ENCODE measurements at places on chromosomes 11 and 22. TPM values are rescaled to one million over a fixed set of nuclear protein-coding genes. Genes with fewer than 3 reads are reported as not detected.

DNA sequence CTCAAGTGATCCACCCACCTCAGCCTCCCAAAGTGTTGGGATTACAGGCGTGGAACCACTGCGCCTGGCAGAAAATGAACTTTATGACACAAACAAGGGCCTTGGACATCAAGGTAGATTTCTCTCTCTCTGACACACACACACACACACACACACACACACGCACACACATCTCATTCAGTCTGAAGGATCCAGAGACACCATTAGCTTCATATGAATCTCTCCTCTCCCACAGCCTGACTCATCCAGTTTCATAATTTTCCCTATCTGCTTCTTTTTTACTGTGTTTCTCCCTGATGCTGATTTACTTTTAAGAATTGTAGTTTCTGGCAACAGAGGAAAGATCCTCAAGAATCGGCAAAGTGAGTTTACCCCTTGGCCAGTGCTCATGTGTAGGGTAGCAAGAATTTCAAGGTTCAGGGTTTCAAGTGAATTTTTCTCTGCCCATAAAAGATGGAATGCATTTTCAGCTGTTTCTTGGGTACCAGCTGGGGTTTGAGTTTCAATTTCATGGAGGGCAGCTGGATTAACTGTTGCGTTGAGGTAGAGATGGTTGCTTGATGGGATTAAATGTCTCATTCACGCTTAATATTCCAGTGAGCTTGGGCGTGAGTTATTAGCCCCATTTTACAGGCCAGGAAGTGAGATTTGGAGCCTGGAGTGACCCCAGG, 3.5 kb downstream of the MYO18B start:
- H3K36me3 ChIP-seq: no peaks in the 10 kb centered on the region
- H3K27ac ChIP-seq: no peak overlapping the region
- no peaks in the 10 kb centered on the region for H3K4me1 ChIP-seq
- no peak for DNase-seq

- H3K4me3 ChIP-seq: no peak overlapping the region
- no peaks in the 10 kb centered on the region for H3K4me1 ChIP-seq
- no peaks in the 10 kb centered on the region for H3K36me3 ChIP-seq
- no peak overlapping the region for H3K27ac ChIP-seq
- no peaks in the 10 kb centered on the region for H3K27me3 ChIP-seq
- no peak for DNase-seq
Measured at GRCh38 chr11:69232821-69233743, 60.9 kb upstream of the MYEOV start.

DNA sequence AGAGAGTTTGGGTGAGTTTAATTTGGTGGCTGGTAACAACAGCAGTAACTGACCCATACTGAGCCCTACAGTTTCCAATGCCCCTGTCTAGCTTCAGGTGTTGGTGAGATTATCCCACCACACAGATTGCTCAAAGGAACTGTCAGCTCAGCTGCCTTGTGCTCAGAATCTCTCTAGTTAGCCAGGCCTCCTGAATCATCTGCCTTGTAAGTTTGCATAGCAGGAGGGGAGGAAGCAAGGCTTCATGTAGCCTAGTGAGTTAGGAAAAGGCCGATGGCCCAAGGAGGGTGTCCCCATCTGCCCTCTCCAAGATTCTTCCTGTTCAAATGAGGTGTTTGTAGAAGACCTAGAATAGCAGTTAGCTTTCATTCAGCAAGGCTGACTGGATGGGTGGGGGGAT, 74.3 kb downstream of the MICAL2 start:
- no peak overlapping the region for H3K27ac ChIP-seq
- H3K36me3 ChIP-seq: no peaks in the 10 kb centered on the region
- no peaks in the 10 kb centered on the region for H3K4me1 ChIP-seq
- DNase-seq: no peak
- no peaks in the 10 kb centered on the region for H3K27me3 ChIP-seq

DNA sequence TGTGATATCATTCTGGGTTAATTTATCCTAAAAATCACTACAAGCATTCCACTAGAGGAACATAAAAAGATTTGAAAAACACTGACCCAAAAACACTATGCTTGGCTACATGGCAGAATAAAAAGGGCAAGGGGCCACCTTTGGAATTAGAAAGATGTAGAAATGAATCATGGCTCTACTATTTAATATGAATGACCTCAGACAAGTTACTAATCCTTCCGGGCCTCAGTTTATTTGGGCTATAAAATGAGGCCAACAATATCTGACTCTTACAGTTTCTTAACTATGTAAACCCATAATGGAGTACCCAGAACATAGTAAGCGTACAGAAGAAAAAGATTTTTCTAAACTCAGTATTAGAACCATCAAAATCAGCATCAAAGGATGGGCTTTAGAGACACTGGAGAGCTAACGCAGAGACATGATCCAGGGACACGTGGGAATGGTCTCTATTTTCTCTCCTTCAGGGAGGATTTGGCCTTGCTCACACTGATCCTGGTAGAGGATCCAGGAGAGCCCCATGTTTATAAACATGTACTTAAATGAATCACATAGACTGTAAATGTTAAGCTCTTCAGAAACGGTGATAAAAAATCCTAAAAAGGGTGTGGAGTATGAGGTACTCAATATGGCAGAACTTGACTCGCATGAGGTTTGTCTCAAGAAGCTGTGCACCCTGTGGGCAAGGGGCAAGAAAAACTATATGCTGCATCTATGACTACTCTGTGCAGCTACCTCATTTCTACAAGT, 288.4 kb upstream of the PITPNB start:
- no peaks in the 10 kb centered on the region for H3K27me3 ChIP-seq
- no peak overlapping the region for H3K4me3 ChIP-seq
- H3K27ac ChIP-seq: no peak overlapping the region
- no peak for DNase-seq
- H3K36me3 ChIP-seq: no peaks in the 10 kb centered on the region

GRCh38 chr11:8811571-8811970, 99.4 kb upstream of the AKIP1 start:
- H3K36me3 ChIP-seq: no peaks in the 10 kb centered on the region
- no peak overlapping the region for H3K27ac ChIP-seq
- peaks cover 9% of the 10 kb centered on the region for H3K4me1 ChIP-seq
- H3K27me3 ChIP-seq: peaks cover 16% of the 10 kb centered on the region
- DNase-seq: no peak

GRCh38 chr11:75275581-75275980, 35.0 kb downstream of the TPBGL start:
- peaks cover 38% of the 10 kb centered on the region for H3K36me3 ChIP-seq
- H3K4me3 ChIP-seq: peak overlapping the region; percentile 28
- peaks cover 45% of the 10 kb centered on the region for H3K4me1 ChIP-seq
- peak overlapping the region; percentile 89 for H3K27ac ChIP-seq

- H3K36me3 ChIP-seq: no peaks in the 10 kb centered on the region
- H3K27ac ChIP-seq: no peak overlapping the region
- peaks cover 36% of the 10 kb centered on the region for H3K4me1 ChIP-seq
- H3K27me3 ChIP-seq: peaks cover 64% of the 10 kb centered on the region
- H3K4me3 ChIP-seq: no peak overlapping the region
- DNase-seq: no peak
Measured at GRCh38 chr11:68325183-68325906, 13.0 kb downstream of the LRP5 start.

DNA sequence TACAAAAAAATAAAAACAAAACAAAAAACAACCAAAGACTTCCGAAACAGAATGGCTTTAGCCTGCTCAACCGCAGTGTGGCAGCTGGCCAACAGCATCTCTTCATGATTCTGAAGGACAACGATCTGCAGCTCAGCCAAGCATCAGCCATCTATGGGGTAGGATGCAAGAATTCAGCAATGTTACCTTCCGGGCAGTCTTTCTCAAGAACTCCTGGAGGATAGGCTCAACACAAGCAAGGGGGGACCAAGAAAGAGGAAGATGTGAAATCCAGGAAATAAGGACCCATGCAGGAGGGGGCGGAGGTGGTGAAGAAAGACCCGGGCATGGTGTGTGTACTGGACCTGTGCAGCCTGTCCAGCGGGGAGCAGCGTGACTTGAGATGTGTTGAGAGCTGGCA, 3.5 kb upstream of the TSPO start:
- DNase-seq: no peak
- no peak overlapping the region for H3K4me3 ChIP-seq
- peaks cover 32% of the 10 kb centered on the region for H3K4me1 ChIP-seq
- peaks cover 9% of the 10 kb centered on the region for H3K27me3 ChIP-seq

DNA sequence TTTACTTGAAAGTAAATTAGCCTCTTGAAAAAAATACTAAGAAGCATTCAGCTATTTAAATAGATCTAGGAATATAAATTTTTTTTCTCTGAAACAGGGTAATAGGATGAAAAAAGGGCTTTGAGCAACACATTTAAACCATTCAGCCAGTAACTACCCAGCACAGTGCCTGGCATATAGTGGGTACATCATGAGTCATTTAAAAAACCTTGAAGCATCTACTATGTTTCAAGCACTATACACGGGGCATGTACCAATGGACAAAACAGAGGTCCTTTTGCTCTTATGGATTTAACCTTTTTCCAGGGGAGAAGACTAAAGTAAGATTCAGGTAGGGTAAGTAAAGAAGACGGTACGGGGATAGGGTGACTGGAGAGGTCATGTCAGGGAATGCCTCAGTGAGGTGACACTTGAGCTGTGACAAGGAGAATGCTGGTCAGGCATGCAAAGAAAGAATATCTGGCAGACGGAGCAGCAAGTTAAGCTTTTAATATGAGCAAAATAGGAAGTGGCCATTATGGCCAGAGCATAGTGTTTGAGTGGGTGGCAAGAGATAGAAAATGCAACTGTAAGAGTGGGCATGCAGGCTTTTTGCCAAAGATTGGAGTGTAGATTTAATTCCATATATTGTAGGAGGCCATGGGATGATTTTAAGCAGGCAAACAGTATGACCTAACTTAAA, 101.1 kb downstream of the HIPK3 start:
- DNase-seq: no peak
- H3K27me3 ChIP-seq: no peaks in the 10 kb centered on the region
- H3K27ac ChIP-seq: no peak overlapping the region

- H3K27ac ChIP-seq: no peak overlapping the region
- no peak for DNase-seq
- peaks cover 14% of the 10 kb centered on the region for H3K27me3 ChIP-seq
- no peaks in the 10 kb centered on the region for H3K36me3 ChIP-seq
- H3K4me1 ChIP-seq: no peaks in the 10 kb centered on the region
Measured at GRCh38 chr11:102012946-102013345, 34.3 kb upstream of the CFAP300 start.

- no peak overlapping the region for H3K4me3 ChIP-seq
- H3K27ac ChIP-seq: no peak overlapping the region
- peaks cover 62% of the 10 kb centered on the region for H3K27me3 ChIP-seq
- peaks cover 26% of the 10 kb centered on the region for H3K4me1 ChIP-seq
- H3K36me3 ChIP-seq: no peaks in the 10 kb centered on the region
Measured at GRCh38 chr22:29478326-29479276, 1.4 kb upstream of the NEFH start.

DNA sequence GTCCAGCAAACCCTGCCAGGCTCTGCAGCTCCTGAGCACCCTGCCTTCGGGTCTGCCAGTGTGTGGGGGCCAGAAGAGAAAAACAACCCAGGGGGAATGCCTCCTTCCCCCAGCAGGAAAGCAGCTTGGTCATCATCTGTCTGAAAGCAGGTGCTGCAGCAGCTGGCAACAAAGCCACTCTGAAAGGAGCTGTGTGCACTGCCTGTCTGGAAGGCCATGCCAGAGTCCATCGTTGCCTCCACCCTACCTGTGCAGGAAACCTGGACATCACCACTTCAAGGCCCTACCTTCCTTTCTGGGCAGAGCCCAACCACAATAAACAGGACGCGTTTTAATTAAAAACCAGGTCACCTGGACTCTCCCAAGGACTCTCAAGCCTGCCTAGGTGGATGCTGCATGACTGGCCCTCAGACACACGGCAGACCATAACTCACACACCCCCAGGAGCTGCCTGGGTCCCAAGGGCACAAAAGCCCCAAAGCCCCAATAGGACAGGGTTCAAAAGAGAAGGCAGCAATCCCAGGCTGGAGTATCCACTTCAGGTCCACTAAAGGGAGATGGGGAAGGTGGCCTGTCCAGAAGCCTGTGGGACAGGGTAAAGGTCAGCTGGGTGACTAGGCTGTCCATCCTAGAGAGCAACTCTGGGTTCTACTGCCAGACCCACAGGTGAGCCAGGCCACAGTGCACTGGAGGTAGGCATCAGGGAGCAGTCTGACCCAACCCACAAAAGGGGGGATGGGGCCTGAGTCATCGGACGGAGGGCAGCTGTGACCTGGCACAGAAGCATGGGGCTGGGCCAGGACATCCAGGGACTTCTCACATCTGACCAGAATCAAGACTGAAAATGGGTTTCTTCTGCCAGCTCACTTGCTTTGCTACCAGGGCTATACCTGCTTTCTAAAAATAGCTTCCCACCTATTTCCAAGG, 6.1 kb downstream of the GNB1L start:
- DNase-seq: no peak
- H3K36me3 ChIP-seq: peaks cover 12% of the 10 kb centered on the region
- H3K27ac ChIP-seq: no peak overlapping the region
- H3K4me1 ChIP-seq: peaks cover 7% of the 10 kb centered on the region
- H3K27me3 ChIP-seq: no peaks in the 10 kb centered on the region

DNA sequence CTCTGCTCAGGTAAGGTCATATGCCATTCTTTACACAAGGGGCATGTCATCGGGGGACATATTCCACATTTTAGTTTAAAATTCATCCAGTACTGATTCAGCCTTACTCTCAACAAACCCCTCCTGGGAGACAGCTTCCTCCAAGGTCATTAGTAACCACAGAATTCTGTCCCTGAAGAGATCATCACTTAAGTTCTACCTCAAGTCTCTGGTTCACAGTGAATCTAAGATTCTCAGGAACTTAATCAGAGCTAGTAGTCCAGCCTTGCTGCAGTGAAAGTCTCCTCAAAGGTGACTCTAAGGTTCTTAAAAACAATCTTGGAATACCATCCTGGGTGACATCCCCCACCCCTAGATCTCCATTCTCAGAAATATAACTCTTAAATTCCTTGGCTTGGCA, 18.9 kb upstream of the GDPD4 start:
- H3K27ac ChIP-seq: no peak overlapping the region
- no peak for DNase-seq
- no peaks in the 10 kb centered on the region for H3K4me1 ChIP-seq
- peaks cover 8% of the 10 kb centered on the region for H3K36me3 ChIP-seq
- no peak overlapping the region for H3K4me3 ChIP-seq

- H3K4me1 ChIP-seq: no peaks in the 10 kb centered on the region
- H3K27me3 ChIP-seq: no peaks in the 10 kb centered on the region
- no peaks in the 10 kb centered on the region for H3K36me3 ChIP-seq
- DNase-seq: no peak
Measured at GRCh38 chr11:4825132-4825531, 4.0 kb downstream of the OR51F2 start.

DNA sequence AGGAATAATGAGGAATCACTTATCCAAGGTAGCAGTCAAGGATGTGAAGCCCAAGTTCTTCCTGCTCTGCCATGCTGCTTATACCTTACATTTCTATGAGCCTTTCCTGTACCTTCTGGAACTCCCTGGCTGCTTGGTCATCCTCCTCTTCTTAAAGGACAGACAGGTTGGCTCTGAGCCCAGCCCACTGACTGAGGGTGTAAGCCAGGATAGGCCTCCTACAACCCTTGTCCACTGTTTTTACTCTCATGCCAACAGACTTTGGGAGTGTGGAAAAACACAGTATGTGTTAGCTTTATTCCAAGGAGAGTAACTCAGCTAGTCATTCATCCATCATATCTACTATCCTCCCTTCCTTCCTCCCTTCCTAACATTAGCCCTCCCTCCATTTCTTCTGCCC, 47.5 kb downstream of the IRAG1 start:
- peaks cover 3% of the 10 kb centered on the region for H3K27me3 ChIP-seq
- no peak overlapping the region for H3K27ac ChIP-seq
- H3K36me3 ChIP-seq: no peaks in the 10 kb centered on the region
- DNase-seq: no peak
- no peak overlapping the region for H3K4me3 ChIP-seq

TYR gene
- not detected for total RNA-seq

ZBTB3 gene
- total RNA-seq: 24.6 TPM

MMP8 gene
- total RNA-seq: not detected

IFITM10 gene
- total RNA-seq: 4.2 TPM

TSSK2 gene
- not detected for total RNA-seq

CYB5R2 gene
- total RNA-seq: 0.57 TPM

FAM83F gene
- total RNA-seq: 0.26 TPM

OR8A1 gene
- not detected for total RNA-seq

HSPB2 gene
- not detected for total RNA-seq

MMP12 gene
- total RNA-seq: not detected
